ENCODE measurements at places on chromosomes 4 and X.

DNA sequence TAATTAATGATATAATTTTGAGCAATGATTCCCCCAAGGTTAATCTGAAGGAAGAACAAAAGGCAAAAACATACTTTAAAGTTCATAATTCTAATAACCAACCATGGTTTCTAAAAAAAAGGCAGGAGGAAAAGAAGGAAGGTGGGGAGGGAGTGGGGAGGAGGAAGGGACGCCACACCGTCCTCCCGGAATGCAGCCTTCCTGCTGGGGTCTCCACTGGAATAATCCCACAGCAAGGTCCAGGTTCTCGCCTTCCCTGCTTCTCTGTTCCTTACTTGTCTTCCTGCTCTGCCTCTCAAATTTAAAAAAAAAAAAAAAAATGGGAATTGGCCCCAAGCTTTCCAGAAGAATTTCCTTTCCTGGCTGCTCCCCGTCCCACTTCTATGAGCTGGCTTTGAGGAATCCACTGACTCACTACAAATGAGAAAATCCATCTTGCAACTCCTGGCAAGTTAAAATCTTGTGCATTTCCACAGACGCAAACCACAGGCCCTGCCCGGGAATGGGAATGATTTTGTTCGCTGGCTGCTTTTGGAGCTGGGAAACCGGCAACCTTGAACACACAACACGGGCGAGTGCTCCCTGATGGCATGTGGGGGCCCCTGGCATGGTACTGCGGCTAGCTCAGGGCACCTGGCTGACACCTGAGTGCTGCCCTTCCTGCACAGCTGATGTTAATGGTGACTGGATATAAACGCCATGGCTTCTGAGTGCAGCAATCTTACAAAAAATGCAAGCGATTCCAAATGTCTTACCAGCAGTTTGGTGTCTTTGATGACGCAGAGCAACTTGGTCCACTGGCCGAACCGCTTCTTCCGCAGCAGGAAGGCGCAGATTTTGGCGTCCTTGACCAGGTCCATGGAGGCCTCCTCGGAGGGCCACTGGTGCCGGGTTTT lies 97.0 kb downstream of the AFAP1 start:
- no peak for DNase-seq

GRCh38 chrX:925652-926061 lies 286.8 kb downstream of the CRLF2 start:
- no peak for DNase-seq

- no peak for DNase-seq
Measured at GRCh38 chr4:146458594-146458993, 63.1 kb downstream of the SLC10A7 start.

DNA sequence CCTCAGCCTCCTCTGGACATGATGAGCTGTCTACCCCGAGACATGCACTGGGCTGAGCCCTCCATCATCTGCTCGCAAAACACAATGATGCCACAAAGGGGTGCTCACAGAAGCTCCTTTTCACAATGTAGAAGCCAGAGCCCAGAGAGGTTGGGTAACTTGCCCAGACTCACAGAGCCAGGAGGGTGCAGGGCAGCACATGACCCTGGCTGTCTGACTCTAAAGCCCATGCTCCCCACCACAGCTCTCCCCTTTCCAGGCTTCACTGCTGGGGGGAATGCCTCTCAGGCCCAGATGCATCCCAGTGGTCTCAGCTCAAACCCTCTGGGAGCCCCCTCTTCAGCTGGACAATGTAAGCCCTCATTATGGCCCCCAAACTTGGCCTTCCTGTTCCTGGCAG lies 98.4 kb upstream of the AFAP1 start:
- DNase-seq: no peak

DNA sequence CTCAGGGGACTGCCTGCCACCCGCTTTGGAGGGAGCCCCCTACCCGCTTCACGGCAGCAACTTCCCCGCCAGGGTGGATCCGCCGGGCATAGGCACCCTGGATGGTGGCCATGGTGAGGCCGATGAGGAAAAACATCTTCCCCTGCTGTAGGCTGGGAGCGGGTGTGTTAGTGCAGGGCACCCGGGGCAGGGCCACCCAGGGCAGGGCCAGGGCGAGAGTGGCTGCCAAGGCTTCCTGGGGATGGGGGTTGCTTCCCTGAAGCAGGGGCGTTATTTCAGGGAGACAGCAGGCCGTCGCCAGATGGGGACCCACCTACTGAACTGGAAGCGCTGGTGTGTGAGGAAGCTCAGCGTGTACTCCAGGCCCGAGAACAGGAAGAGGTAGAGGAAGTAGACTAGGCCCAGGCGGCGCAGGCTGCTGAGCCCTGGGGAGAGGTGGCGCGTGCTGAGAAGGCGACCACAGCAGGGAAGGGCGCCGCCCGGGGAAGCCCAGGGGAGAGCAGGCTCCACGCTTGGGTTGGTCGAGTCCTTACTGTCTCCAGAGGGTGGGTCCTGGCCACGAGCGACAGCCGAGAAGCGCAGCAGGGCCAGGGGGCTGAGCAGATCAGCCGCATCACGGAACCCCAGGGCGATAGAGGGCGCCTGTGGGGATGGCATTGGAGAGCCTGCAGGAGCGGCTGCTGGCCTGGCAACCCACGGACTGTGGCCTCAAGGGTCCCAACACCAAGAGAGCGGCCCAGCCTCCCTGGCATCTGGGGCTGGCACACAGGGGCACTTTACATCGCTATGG lies 31.5 kb downstream of the NOP14 start:
- DNase-seq: no peak

DNA sequence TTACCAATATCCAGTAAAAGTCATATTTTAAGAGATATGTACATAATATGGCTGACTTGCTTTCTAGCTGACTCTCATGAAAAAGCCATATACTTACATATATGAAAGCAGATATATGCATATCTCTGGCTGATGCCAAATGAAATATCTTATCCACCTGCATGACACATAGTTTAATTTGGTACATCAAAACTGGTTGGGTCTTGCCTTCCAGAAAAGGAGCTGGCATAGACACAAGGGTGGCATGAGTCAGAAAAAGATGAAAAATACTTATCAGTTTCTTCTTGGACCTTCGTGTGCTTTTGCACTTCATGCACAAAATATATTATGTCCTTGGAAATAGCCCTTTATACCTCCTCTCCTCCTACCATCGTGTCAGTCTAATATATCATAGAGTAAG lies 32.1 kb downstream of the TIGD4 start:
- no peak for DNase-seq

GRCh38 chrX:19679787-19680186 lies 164.5 kb upstream of the MAP3K15 start:
- no peak for DNase-seq

DNA sequence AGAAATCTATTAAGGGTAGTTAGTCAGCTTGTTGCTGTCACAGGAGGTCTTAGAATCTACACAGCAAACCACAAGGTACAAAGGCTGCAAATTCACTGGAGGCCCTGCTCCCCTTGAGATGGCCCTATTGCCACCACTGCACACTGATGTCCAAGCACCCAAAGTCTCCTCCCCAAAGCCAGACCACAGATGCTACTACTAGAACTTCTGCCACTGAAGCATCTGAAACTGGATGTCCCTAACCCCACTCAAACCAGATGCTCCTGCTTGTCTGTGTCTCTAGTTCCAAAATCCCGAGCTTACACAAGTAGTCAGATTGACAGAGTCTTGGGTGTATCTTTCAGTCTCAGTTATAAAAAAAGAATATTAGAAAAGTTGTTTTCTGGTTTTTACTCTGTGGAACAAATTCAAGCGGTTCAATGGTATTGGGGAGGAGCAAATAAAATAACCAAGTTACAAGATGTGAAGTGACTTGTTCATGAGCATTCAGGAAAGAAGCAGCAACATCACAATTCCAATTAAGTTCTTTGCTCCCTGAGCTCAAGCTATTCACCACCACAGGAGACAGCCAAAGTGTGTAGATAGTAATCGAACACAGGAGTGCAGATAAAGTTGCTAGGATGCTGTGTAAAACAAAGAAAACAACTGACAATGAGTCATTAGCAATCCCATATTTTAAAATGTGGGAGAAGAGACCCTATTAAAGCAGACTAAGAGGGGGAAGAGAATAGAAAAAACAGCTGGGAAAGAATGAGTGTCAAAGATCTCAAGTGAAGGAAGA lies 352.3 kb downstream of the PDGFC start:
- no peak for DNase-seq

DNA sequence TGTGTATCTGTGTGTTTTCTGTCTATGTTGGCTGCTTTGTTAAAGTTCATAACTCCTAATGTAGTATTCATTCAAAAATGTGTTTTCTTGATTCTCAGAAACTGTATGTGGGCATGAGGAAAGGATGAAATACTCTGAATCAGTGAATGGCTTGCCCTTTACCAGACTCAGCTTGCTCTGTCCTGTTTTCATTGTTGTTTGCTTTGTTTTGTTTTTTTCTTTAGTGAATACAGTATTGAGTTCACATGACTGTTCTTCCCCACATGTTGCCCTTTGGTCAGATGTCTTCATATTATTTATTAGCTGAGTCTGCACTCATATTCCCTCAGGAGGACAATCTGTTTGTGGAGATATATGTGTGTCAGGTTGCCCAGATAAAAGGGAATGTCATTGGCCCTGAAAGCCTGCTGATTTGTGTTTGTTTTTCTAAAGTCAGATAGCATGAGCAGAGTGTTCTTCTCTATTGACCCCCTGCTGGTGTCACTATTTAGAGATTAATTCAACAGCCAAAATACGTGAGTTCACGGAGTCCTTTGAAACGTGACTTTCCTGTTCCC lies 1184.4 kb downstream of the RPA4 start:
- DNase-seq: no peak

DNA sequence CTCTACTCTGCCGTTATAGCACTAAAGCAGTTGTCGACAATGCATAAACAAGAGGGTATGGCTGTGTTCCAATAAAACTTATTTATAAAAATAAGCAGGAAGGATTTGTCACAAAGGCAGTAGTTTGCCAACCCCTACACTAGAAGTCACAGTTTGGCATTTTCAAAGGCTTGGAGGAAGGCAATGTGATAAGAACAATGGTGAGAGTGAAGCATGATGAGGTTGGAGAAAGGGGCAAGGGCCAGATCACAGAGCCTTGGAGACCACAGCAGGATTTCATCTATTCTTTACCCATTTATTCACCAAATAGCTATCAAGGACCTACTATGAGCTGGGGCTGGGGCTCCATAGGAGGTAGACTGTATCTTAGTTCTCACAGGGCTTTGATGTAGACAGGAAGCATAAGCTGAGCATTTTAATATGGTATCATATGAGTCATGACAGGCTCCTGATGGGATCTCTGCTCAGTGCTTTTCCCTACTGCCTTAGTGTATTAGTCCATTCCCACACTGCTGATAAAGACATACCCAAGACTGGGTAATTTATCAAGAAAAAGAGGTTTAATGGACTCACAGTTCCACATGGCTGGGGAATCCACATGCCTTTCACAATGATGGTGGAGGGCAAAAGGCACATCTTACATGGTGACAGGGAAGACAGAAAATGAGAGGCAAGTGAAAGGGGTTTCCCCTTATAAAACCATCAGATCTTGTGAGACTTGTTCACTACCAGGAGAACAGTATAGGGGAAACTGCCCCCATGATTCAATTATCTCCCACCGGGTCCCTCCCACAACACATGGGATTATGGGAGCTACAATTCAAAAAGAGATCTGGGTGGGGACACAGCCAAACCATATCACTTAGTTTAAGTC lies 58.9 kb downstream of the PPM1K start:
- no peak for DNase-seq

- DNase-seq: no peak
Measured at GRCh38 chr4:147019091-147019490, 73.4 kb upstream of the TTC29 start.

DNA sequence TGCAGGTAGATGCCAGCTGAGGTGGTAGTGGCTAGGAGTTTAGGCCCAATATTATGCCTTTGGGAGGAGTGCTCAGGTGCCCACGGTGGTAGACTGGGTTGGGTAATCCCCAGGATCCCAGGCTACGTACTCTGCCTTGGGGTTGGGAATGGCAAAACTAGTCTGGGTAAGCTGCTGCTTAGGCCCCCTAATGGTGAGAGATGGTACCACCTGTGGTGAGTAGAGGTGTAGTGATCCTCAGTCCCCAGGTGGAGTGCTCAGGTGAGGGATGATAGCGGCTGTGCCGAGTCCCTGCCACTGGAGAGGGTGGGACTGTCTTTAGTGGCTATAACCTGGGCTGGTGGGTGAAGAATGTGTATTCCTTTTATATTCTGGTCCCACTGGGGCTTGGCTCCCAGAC lies 75.2 kb downstream of the IL1RAPL2 start:
- no peak for DNase-seq

DNA sequence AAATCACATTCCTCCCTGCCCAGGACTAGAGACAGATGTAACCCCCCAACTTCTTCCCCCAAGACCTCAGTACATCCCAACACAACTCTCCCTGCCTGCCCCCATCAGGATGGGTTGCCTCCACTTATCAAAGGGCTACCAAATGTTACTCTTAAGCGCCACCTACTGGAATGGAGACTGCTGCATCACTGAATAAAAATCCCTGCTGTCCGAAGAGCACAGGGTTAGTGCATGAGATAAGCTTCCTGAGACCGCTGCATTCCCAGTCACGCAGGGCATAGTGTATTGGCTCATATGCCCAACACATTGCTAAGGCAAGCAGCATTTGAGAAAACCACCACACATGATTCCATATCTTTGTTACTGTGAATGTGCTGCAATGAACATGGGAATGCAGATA lies 544.5 kb downstream of the PPP4R3C start:
- no peak for DNase-seq

DNA sequence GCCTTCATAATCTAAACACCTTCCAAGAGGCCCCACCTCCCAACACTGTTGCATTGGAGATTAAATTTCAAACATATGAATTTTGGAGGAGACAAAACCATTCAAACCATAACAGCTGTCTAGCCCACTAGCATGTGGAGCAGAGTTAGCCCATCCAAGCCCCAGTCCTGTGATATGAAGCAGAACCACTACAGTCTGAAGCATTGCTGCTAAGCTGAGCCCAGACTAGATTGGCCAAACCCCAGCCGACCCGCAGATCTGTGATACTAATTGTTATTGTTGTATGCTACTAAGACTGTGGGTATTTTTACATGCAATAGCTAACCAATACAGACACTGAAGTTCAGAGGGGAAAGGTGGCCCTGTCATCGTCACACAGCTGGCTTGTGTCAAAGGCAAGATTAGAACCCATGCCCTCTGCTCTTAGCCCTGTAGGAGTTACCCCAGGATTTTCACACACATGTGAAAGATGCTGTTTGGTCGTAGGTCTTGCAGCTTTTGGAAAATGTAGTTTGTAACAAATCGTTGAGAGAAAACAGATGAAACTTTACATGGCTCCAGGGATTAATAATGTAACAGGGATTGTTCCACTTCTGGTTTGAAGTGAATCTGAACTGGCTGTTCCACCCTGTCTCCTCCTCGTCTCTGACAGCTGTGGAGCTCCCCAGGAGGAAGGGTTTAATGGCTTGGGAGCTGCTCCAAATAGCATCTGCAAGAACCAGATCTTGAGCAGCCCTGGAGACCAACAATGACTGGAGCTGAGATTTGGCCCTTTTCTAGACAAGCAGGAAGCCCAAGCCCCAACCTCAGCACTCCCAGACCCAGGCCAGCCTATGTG lies 517.5 kb downstream of the MID1IP1 start:
- no peak for DNase-seq

GRCh38 chrX:148611993-148612392 lies 111.6 kb downstream of the AFF2 start:
- no peak for DNase-seq

- no peak for DNase-seq
Measured at GRCh38 chrX:132592880-132593279, 104.0 kb upstream of the MBNL3 start.

GRCh38 chr4:149555146-149555545 lies 260.5 kb downstream of the IQCM start:
- DNase-seq: no peak

All from stimulated activated CD4-positive, alpha-beta T cell treated with anti-CD3 and anti-CD28 coated beads, Interleukin-1b, Interleukin-23, amount 100 ng/mL, for 1 hour (primary cell).